ENCODE measurements at places on chromosomes 4 and X.

GRCh38 chr4:107850438-107850837 lies 25.7 kb downstream of the SGMS2 start:
- no peak for DNase-seq

DNA sequence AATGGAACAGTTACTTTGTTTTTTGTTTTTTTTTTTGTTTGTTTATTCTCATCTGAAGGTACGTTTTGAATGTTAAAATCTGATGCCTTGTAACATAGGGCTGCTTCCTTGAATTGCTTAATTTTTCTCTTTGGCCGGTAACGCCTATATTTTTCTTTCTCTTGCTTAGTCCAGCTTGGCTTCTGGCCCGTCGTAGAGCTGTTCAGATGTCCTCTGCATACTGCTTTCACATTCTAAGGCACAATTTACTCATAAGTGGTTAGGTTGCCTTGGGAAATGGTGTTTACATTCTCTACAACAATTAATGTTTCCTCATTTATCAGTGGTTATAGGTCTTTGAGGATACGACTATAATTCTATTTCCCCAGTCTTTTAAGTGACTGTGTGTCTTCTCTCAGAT lies 7.9 kb downstream of the NONO start:
- DNase-seq: no peak

- DNase-seq: no peak
Measured at GRCh38 chr4:109368661-109369060, 65.0 kb upstream of the SEC24B start.

- no peak for DNase-seq
Measured at GRCh38 chrX:28099166-28099565, 117.9 kb upstream of the DCAF8L1 start.

- no peak for DNase-seq
Measured at GRCh38 chr4:14151101-14151500, 523.6 kb upstream of the BOD1L1 start.

DNA sequence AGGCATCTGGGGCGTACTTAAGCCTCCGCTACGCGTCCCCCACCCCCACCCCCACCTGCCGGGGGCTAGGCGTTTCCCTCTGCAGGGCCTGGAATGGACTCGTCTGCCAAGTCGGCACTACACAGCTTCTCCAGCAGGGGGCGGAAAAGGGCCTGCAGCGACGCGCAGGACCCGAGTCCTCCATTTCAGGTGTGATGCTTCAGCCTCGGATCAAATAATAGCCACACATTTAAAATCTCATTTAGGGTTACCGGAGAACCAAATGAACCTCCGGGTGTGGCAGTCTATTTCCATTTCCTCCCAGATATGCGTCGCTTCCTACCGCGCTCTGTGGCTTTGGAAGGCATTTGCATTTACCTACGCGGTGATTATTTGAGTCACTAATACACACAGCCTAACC lies 2.9 kb downstream of the PAK3 start:
- DNase-seq: peak; percentile 43

DNA sequence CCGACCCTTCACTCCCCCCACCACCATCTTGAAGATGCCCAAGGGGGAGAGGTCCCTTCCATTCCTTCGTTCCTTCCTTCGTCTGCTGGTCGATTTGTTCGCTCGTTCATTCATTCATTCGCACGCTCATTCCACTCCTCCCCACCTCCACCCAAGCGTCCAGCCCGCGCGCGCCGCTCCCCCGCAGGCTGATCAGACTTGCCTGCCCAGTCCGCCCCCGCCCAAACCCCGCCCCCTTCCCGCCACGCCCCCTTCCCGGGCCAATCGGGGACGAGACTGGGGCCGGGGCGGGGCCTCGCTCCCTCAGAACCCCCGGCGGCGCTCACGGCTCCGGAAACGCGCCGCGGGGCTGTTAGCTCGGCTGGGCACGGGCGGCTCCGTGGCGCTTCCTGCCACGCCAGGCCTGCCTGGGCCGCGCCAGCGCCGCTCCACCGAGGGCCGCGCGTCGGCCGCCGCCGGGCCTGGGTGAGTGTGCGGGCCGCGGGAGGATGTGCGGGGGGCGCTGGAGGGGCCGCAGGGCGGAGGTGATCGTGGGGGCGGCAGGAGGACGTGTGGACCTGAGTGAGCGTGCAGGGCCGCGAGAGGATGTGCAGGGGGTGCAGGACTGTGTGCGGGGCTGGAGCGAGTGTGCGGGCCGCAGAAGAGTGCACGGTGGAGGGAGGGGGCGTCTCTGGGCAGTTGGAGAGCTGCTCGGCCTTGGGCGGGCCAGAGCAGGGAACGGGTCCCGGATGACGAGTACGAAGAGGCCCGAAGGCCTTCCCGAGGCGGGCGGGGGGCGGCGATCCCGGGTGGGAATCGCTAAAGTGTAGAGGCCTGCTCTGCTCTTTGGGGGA lies at the start of gene ZNF275:
Gene ZNF275, plus strand, starts transcription at position 333 of the 833 bp plus-strand sequence. CDS start 2,527 bp downstream, outside the sequence.
- DNase-seq: peak; percentile 67

- no peak for DNase-seq
Measured at GRCh38 chrX:72399816-72400215, 94.1 kb upstream of the CITED1 start.

DNA sequence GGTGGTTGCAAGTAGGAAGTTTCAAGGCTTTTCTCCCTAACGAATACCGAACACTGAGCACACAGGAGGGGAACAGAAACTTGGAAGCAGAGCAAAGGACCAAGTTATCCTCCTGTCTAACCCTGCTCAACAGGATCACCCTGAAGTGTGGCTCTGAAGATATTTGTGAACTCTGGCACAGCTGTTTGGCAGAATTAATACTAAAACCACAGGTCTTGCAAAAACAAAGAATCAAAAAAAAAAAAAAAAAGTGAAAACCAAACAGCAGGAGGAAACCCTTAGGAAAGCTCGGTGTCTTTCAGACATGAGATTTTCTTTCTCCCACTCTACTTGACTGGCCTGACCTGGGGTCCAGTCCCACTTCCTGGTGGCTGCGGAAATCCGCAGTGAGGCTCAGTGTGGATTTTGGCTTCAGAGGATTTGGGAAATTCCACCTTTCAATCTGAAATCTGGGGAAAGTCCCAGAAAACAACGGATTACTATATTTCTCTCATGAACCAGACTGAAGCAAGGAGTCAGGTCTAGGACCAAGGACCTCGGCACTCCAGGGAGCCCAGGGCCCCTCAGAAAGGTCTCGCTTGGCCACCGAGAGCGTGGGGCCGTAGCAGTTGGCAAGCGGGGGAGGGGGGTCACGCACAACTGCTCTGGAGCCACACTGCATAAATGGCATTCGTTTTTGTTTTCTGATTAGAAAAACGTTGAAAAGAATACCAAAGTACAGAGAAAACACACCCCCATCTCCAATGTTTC lies 867 bp downstream of the TIFA start:
- DNase-seq: no peak

- DNase-seq: no peak
Measured at GRCh38 chr4:120034913-120035312, 31.7 kb downstream of the MAD2L1 start.

GRCh38 chr4:34619531-34620162 lies 1624.7 kb downstream of the ARAP2 start:
- peak; percentile 0 for DNase-seq

DNA sequence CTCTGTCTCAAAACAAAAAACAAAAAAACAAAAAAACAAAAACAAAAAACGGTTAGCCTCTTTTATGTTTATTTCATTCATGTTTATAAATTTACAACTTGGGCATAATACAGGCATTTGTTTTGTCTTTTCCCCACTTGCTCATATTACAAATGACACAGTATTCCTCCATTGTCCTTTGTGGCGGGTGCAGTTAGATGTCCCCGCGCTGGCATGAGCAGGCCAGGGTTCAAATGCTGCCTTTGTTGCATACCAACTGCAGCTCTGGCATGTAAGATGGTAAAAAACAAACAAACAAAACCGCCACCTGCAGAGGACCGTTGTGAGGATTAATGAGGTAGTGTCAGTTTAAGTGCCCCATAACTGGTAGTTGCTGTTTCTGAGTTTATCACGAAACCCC lies 16.1 kb upstream of the HPF1 start:
- DNase-seq: no peak

- no peak for DNase-seq
Measured at GRCh38 chr4:139920486-139921002, 233.4 kb downstream of the MAML3 start.

DNA sequence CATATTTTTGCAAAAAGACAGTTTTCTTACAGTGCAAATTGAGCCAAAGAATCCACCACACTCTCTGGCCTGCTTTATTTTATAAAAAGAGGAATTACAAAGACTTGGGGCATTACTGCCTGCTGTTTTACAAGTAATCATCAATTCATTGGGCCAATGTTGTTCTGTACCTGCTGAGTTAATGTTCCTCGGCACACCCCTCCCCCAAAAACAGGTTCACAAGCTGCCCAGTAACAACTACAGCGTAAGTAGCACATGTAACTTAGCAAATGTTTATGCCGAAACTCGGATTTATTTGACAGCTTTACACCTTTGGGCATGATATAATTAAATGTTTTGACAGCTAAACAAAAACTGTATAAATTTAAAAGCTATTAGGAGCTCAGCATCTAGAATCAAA lies 214.6 kb upstream of the MAB21L2 start:
- no peak for DNase-seq

- peak; percentile 40 for DNase-seq
Measured at GRCh38 chr4:151865312-151865711, 104.5 kb upstream of the GATB start.

DNA sequence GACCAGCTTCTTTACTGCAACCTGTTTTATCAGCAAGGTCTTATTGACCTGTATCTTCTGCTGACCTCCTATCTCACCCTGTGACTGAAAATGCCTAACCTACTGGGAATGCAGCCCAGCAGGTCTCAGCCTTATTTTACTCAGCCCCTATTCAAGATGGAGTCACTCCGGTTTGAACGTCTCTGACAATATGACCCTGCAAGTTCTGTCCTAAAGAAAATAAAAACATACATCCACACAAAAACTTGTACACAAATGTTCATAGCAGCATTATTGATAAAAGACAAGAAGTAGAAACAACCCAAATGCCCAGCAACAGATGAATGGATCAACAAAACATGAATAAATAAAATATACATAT lies 59.5 kb upstream of the FAM9C start:
- no peak for DNase-seq

All from muscle of arm (tissue), 14 donors.